ENCODE measurements at places on chromosomes 7 and 10.

GRCh38 chr10:50324046-50324445 lies 72.7 kb upstream of the ASAH2 start:
- no peak for DNase-seq

GRCh38 chr10:115514895-115515294 lies 421.7 kb downstream of the ATRNL1 start:
- no peak for DNase-seq

- DNase-seq, result no peak
Observed at GRCh38 chr7:66013938-66014337, 31.9 kb upstream of the GUSB start.

DNA sequence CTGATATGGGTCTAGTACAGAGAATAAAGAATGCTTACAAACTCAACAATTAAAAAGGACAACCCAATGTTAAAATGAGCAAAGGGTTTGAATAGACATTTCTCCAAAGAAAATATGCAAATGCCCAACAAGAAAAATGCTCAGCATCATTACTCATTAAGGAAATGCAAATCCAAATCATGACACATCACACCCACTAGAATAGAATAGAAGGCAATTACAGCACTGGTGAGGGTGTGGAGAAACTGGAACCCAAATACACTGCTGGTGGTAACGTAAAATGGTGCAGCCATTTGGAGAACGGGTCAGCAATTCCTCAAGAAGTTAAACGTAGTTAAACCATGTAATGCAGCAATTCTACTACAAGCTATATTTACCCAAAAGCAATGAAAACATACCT lies 53.8 kb downstream of the KDM7A start:
- no peak for DNase-seq
